ENCODE measurements at places on chromosomes 4 and X. TPM values are rescaled to one million over a fixed set of nuclear protein-coding genes. Genes with fewer than 3 reads are reported as not detected.

The KIF4A gene
- 2.5 TPM for total RNA-seq

The PPEF1 gene
- total RNA-seq: not detected

The COL25A1 gene
- total RNA-seq: 0.08 TPM

The SULT1E1 gene
- total RNA-seq: not detected

The SUPT20HL2 gene
- total RNA-seq: not detected

GRCh38 chrX:134580907-134581306, 77.4 kb downstream of the PLAC1 start:
- DNase-seq: no peak

- DNase-seq: no peak
These were observed 61.6 kb upstream of the KIT start for GRCh38 chr4:54596201-54596600.

- no peak for DNase-seq
These were observed 5.0 kb downstream of the TDO2 start for GRCh38 chr4:155908187-155909139.

DNA sequence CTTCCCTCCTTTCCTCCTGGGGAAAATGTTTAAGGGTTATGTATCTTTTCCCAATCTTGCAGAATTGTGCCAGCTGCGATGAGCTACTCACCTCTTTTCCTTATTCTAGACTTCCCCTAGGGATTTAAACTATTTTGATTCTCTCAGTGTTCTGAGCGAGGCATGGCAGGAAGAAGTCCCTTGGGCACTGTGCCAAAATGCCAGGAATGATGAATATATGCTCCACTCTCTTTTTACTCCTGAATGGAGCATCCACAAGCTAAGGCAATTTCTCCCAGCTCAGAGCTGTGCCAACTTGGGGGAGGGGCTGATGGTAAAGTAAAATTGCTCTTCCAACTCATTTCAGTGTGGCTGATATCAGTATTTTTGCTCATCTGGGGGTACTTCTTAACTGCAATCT, 4.0 kb upstream of the C4orf17 start:
- no peak for DNase-seq

DNA sequence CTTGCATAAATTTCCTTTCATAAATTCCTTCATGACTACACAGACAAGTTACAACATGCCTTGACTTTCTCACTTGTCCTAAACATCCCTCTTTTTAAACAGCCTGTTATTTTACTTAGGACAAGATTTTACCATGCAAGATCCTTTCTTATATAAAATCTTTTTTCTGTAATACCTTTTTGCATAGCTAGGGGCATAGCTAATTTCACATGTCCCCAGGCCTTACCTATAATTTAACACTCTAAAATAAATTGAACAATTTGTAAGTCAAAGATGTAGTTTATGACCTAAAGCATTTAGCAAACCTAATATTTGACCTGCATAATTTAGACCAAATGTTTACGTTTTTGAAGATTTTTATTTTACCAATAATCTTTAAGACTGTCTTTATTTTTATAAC, 396.3 kb upstream of the FSTL5 start:
- no peak for DNase-seq

- DNase-seq: no peak
These were observed 185.2 kb upstream of the RPS6KA3 start for GRCh38 chrX:20451929-20452328.

DNA sequence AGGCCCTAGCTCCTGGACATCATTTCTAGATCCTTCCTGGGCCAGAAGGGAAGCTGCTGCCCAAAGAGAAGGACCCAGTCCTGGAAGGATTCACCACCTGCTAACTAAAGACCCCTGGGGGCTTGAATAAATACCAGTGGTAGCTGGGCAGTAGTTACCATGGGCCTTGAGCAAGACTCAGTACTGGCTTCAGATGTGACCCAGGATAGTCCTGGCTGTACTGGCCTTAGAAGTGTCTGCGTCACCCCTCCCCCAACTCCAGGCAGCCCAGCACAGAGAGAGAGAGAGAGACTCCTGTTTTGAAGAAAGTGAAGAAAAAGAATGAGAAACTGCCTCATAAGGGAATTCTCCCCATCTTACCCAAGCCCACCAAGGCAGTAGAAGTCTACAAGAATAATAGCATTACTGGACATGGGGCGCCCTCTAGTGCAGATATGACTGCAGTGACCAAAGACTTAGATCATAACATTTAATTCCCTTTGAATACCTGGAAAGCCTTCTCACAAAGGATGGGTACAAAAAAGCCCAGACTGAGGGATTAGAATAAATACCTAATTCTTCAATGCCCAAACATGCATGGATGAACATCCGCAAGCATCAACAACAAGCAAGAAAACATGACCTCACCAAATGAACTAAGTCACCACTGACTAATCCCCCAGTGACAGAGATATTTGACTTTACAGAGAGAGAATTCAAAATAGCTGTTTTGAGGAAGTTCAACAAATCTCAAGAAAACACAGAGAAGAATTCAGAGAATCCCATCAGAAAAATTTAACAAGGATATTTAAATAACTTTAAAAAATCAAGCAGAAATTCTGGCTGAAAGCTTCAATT, 171.8 kb downstream of the HNRNPD start:
- no peak for DNase-seq

DNA sequence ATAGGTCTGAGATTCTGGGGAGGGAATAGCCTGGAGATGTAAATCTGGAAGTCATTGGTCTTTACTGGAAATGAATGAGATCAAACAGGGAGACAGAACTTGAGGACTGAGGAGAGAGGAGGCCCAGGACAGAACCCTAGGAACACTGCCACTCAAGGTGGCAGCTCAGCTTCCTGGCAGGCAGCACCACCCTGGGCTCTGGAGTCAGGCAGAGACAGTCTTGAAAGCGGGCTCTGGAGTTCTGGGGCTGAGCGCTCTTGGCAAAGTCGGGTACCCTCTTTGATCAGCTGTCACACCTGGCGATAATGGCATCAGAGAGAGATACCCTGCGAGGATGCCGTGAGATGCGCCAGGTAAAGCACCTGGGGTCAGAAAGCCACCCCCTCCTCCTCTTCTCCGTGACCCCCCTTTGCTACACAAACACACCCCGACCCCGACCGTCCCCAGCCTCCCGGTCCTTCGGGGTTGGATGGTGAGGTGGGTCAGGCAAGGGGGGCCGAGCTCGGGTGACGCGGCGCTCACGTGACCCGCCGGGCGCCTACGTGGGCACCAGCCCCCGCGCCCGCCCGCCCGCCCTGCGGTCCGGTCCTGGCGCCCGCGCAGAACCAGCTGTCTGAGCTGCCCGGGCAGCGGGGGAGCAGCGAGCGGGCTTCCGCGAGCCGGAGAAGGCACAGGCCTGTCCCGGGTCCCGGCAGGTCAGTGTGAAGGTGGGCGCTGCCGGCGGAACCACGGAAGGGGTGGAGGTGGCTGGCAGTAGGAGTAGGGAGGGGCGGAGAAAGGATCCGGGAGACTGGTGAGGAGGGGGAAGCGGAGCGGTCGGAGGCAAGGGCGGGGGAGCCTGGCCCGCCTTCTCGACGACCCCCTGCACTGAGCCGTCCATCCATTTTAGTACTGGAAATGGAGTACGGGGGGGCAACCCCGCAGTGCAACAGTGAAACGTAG, at the start of gene TCEAL3:
Gene TCEAL3 (plus strand): TSS at position 600 of the 942 bp plus-strand sequence. CDS start 1,102 bp downstream, outside the sequence.
- peak; percentile 4 for DNase-seq

GRCh38 chr4:80809039-80809729, 221.3 kb upstream of the BMP3 start:
- DNase-seq: no peak

GRCh38 chr4:82989575-82990429, 20.8 kb downstream of the LIN54 start:
- DNase-seq: no peak

- no peak for DNase-seq
These were observed 20.6 kb downstream of the GALNT7 start for GRCh38 chr4:173189117-173189693.

DNA sequence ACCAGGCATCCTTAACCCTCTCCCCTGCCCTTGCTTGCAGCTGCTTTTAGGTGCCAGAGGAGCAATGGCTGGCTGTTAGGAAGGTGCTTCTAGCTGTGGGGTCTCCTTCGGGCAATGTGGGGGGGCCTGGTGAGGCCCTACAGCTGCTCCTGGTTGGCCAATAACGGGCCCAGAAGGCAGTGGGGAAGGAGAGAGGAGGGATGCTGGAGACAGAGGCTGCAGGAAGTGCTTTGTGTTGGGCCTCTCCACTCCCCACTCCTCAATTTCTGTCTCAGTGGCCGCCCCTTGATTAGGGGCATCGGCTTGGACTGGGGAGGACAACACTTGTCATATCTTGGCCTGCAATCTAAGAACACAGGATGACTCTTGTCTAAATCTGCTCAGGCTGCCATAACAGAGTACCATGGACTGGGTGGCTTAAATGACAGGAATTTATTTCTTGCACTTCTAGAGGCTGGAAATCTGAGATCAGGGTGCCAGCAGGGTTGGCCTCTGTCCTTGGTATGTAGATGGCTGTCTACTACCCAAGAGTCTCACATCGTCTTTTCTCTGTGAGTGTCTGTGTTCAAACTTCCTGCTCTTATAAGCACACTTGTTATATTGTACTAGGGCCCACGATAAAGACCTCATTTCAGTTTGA, 374.3 kb downstream of the MID1IP1 start:
- no peak for DNase-seq

GRCh38 chr4:1683736-1684505, at the start of gene FAM53A:
TSS of gene FAM53A (minus strand) at chr4:1684313. CDS start at chr4:1668741, 15,572 bp downstream.
- no peak for DNase-seq

DNA sequence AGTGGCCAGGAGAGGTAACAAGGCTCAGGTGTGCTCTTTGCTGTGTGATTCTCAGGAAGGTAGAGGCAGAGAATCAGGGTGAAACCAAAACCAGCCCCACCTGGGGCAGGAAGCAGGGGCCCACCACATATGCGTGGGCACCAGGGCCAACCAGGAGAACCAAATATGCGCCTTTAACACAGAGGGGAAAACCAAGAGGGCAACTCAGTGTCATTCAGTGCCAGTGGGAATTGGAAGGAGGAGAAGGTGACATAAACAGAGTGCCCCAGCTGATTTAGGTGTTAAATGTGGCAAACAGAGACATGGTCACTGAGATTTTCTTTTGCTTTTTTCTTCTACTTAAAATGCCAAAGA, 106.8 kb upstream of the MAMLD1 start:
- DNase-seq: no peak
